Activated naive CD8-positive, alpha-beta T cell treated with anti-CD3 and anti-CD28 coated beads, Interleukin-2, amount 10 ng/mL, durations not matched to agents 7 days and 5 days (primary cell): ENCODE measurements at places on chromosomes 4 and X. TPM values are rescaled to one million over a fixed set of nuclear protein-coding genes. Genes with fewer than 3 reads are reported as not detected.

Gene GPRIN3
- total RNA-seq: 23.9 TPM

Gene ITGB1BP2
- 4.9 TPM for total RNA-seq

DNA sequence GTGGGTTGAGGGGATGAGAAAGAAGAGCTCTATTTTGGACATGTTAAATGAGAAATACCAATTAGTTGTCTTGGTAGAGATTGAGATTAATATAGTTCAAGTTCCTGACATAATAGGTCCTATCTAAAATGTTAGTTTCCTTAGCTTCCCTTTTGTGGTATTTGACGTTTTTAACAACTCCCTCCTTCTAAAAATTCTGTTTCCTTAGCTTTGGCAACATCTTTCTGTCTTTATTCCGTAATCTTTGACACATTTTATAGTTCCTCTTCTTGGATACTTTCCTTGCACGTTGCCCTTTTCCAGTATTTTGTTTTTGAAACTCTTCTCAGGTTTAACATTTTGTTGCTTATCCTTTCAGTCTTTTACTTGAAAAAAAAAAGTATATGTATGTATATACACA, 36.9 kb downstream of the LAMTOR3 start:
- no peak overlapping the region for H3K4me3 ChIP-seq
- peaks cover 47% of the 10 kb centered on the region for H3K4me1 ChIP-seq

- H3K4me1 ChIP-seq: peaks cover 17% of the 10 kb centered on the region
- H3K4me3 ChIP-seq: peak overlapping the region; percentile 98
- no peaks in the 10 kb centered on the region for H3K27me3 ChIP-seq
These were observed 482 bp downstream of the GSTCD start for GRCh38 chr4:105709081-105709450.

Gene TEC
- 4.2 TPM for total RNA-seq

DNA sequence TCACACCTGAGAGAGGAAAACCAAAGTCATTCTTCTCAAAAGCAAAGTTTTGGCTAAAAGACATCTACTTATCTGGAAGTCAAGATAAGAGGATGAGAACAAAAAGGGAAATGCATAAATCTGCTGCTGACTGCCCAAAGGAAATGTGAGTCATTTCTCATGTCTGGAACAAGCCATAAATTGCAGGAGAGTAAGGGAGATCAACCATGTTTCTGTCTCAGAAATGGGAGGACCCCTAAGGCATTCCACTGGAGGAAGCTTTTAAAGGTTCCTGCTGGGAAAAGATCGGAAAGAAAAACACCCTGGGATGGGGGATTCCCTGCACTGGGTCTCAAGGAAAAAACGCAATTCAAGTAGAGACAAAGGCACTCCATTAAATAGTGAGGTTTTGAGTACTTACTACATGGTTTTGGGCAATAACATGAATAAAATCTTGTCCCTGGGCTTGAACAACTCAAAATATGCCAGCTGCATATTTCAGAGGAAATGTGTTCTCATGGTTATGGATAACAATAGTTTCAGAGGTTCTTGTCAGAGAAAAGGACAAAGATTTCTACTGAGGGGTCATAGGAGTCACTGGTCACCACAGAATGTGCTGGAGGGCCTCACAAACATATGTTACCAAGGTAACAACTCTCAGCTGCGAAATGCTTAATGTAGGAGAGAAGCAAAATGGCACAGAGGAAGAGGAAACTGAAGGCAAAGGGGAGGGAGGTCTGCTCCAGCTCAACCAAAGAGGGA, 19.3 kb downstream of the GPR143 start:
- peak overlapping the region; percentile 49 for H3K27ac ChIP-seq
- no peak for DNase-seq
- no peak overlapping the region for H3K4me3 ChIP-seq
- peaks cover 3% of the 10 kb centered on the region for H3K27me3 ChIP-seq
